ENCODE measurements at places on chromosomes 13 and 19.
A peak's percentile ranks its signal among the peaks of the same experiment; 100 is the strongest.

DNA sequence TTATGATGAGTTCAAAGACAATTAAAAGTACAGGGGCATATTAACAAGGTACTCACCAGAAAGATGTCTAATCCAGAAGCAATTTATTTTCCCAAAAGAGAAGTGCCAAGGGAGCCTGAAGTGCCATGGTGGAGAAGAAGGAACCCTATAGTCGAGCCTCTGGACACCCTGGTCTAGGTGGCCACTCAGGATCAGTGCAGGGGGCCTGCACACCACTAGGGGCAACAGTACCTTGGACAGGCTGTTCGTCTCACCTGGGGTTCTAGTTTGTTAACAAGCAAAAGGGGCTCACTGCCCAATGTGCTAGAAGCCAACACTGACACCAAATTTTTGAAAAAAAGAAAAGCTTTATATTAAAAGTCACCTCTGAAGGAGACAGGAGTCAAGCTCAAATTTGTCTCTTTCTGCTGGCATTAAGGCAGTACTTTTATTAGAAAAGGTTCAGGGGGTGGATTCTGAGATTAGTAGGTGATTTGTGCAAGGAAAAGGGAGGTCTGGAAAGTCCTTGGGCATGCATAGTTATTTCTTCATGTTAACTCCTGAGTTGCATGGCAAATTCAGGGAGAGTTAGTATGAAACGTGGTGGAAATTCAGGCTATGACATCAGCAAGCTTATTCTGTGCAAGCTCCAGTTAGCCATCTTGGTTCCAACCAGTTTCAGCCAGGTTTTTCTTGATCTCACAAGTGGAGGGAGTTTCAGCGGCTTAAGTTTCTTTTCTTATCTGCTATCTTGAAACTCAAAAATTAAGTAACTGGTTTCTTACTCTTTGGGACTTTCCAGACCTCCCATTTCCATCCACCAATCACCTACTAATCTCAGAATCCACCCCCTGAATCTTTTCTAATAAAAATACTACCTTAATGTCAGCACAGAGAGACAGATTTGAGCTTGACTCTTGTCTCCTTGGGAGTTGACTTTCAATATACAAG is 884 bp upstream of the CBY2 start:
- no peak for DNase-seq

DNA sequence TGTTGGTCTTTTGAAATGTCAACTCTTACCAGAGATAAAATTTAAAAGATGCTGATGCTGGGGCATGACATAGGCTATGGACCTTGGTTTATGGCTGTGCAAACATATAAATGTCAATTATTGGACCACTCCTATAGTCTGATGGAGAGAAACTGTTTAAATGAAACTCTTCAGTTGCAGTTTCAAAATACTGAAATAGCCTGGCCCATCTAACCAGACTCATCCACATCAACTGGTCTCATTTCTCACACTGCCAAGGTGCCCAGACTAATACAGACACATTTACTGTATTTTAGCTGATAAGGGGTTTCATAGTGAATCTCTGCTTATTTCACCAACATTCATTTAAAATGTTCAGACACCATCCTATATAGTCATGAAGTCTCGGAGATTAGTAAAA is 19.9 kb downstream of the SERPINE3 start:
- no peak for DNase-seq

DNA sequence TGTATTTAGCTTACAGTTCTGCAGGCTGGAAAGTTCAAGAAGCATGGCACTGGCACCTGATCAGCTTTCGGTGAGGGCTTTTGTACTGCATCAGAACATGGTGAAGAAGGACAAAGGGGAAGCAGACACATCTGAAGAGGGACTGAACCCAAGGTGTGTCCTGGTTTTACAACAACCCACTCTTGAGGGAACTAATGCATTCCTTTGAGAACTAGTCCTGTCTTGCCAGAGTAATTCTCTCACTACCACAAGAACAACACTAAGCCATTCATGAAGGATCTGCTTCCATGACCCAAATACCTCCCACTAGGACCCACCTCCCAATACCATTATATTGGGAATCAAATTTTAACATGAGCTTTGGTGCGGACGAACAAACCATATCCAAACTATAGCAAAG is 93.6 kb downstream of the RFC3 start:
- DNase-seq = no peak

GRCh38 chr13:83229574-83230305 is 652.5 kb downstream of the SLITRK1 start:
- DNase-seq = no peak

- peak; percentile 28 for DNase-seq
These were observed 697 bp downstream of the HSPH1 start for GRCh38 chr13:31160857-31161556.
